ENCODE measurements at places on chromosomes 6 and 20.

GRCh38 chr20:34578025-34578424 is 19.5 kb downstream of the MAP1LC3A start:
- DNase-seq = no peak

GRCh38 chr6:6277413-6277812 is 43.0 kb downstream of the F13A1 start:
- DNase-seq = no peak

DNA sequence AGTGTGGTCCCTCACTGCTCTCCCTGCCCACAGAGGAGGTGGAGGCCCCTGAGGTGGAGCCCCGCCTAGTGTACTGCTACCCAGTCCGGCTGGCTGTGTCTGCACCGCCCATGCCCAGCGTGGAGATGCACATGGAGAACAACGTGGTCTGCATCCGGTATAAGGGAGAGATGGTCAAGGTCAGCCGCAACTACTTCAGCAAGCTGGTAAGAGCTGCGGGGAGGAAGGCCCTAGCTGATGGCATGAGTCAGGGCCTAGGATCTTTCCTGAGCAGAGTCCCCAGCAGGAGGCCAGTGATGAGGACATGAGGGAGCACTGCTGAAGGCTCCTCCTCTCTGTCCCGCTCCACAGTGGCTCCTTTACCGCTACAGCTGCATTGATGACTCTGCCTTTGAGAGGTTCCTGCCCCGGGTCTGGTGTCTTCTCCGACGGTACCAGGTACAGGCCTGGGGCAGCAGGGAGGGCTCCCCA is 11.2 kb downstream of the PCIF1 start:
- no peak for DNase-seq

GRCh38 chr6:91324711-91325110 is 737.8 kb upstream of the MAP3K7 start:
- DNase-seq = no peak

GRCh38 chr20:278607-279571 is 11.7 kb downstream of the C20orf96 start:
- no peak for DNase-seq

- DNase-seq = no peak
These were observed 83.3 kb downstream of the MTFR2 start for GRCh38 chr6:136166815-136167214.

- DNase-seq = no peak
These were observed 40.5 kb upstream of the PLN start for GRCh38 chr6:118507636-118508035.

GRCh38 chr20:62949153-62949821 is 3.2 kb upstream of the SLC17A9 start:
- no peak for DNase-seq

GRCh38 chr6:116471531-116471930 is 10.4 kb downstream of the CALHM6 start:
- DNase-seq = peak; percentile 43

DNA sequence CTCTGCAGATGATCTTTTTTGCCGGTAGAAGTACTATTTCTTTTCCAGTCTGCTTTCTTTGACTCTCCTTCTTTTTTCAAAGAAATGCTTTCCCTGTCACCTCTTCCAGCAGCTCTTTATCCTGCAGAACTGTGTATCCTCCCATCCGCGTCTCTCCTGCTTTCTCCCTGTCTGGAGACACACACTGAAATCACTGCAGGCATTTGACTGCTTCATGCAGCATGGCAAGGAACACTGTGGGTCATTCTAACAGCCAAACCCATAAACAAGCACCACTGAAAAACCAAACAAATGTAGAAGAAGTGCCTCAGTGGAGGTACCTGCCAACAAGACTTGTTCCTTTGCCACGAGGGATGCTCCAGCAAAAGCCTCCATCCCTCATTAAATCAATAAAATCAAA is 403.7 kb upstream of the CITED2 start:
- peak; percentile 51 for DNase-seq

DNA sequence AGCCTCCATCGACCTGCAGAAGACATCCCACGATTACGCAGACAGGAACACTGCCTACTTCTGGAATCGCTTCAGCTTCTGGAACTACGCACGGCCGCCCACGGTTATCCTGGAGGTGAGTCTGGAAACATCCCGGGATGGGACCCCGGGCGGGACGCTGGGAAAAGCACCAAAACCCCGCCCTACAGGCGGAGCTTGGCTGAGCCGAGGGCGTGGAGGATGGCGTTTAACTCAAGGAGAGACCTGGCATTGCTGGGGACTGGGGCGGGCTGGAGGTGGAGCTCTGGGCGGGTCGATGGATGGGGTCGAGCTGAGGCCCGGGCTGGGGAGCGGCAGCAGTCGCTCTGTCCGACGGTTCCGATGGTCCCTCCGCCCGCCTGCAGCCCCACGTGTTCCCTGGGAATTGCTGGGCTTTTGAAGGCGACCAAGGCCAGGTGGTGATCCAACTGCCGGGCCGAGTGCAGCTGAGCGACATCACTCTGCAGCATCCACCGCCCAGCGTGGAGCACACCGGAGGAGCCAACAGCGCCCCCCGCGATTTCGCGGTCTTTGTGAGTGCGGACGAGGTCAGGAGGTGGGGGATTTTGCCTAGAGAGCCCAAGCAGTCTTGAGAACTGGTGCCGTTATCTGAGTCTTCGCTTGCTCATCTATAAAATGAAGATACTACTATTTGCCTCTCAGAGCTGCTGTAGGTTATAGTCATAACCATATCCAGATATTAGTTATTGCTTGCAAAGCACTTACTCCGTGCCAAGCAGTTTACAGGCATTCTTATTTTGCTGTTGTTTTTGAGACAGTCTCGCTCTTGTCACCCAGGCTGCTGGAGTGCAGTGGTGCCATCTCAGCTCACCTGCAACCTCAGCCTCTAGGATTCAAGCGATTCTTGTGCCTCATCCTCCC is 3.8 kb downstream of the SPAG4 start:
- peak; percentile 96 for DNase-seq

DNA sequence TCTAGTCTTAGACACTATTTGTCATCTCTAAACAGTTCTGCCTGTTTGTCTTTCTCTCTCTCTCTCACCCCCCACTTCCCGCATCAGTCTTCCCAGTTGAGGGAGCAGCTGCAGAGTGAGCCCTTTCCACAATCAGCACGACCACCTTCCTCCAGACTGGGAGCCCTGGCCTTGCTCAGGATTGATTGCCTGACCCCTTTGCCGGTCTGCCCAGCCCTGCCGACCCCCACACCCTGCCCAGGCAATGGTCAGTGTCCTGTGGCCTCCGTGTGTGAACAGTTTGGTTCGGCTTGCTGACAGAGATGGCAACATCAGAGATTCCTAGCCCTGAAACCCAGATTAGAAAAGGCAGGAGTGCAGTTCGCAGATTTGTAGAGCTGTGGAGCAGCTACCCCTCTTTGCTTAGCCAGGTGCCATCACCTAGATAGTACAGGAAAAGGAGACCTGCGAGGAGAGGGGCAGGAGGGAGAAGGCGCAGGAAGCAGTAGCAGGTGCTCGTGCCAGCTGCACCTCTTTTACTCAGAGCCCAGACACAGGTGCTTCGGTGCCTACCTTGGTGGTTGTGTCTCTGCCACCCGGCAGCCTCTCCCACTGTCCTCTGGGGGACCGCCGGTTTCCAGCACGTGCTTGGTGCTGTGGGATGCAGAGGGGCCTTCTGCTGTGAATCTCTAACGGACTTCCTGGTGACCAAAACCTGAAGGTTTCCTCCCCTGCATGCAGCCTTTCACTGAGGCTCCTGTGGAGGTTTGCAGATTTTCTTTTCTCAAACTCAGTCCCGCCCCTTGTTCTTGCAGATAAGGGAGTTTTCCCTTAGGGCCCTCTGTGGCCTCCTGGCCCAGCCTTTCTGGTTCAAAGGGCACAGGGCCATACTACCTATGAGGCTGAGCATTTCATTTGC is 92.4 kb downstream of the SCML4 start:
- DNase-seq = no peak

DNA sequence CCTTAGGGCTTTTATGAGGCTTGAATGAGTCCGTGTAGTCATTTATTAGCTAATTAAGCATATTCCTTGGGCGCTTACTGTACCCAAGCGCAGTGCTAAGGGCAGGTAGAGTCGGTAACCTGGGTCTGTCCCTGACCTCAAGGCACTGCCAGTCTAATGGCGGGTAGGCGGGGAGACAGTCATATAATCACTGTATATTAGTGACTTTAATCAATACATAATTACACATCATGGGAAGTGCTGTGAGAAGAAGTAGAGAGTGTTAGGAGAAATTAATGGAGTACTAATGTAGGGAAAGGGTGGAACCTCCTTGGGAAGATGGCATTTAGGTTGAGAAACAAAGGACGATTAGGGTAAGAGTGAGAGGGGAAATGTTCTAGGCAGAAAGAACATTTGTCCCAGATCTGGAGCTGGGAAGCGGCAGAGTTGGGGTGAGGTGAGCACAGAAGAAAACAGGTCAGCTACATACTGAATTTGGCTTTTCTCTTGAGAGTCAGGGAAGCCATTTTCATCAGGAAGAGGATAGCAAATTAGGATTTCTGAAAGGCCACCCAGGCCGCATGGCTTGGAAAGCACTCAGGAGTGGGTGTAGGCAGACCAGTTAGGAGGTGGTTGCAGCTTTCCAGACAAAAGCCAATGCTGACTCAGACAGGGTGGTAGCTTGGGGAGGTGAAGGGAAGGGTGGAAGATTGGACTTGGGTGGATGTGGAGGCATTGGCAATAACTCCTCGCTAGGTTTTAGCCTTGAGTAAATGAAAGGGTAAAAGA is 954 bp upstream of the BLCAP start:
- DNase-seq = no peak

- no peak for DNase-seq
These were observed 324.9 kb upstream of the CITED2 start for GRCh38 chr6:139699335-139699734.

- DNase-seq = no peak
These were observed 34.2 kb upstream of the KCNK5 start for GRCh38 chr6:39263303-39264037.

DNA sequence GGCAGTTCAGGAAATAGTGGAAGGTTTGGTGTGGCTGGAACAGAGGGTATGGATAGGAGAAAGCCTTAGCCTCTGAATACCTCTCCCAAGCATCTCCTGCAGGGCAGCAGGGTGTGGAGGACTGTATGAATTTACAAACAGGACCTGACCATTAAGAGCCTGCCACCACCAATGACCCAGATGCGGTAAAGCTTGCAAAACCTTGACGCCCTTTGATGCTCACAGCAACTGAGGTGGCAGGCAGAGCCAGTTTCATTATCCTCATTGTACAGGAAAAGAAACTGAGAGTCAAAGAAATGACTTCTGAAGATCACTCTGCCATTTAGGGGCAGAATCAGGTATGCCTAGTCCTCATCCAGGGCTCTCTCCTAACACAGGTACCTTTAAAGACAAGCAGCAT is 2.4 kb downstream of the HM13 start:
- DNase-seq = no peak

DNA sequence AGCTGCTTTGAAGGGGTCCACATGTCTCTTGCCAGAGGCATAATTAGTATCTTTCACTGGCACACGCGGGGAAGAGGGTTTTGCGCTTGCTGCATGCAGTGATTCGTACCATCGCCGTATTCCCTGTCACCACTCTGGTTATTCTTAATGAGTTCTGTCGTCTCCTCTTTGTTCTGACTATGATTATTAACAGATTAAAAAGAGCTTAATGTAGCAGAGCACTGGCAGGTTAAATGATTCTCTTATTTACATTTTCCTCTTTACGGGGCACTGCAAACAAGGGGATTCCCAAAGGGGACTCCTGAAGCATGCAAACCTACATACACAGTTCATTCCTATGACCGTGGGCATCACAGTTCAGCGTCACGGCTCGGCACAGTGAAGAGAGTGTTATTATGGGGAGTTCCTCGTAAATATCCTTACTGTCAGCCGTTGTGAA is 204.8 kb downstream of the DTNBP1 start:
- DNase-seq = no peak

DNA sequence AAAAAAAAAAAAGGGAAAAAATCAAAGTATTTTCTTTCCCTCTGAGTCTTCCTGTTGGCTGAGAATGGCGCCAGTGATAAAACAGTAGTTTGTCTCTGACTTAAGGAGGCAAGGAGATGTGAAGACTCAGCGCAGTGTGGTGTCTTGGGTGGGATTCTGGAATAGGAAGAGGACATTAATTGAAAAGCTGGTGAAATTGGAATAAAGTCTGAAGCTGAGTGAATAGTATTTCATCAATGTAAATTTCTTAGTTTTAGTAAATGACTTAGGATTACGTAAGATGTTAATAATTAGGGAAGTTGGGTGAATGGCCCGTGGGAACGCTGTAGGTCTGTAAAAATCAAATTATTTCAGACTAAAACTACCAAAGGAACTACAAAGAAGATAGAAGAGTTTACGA is 122.8 kb upstream of the ZNF217 start:
- DNase-seq = no peak

DNA sequence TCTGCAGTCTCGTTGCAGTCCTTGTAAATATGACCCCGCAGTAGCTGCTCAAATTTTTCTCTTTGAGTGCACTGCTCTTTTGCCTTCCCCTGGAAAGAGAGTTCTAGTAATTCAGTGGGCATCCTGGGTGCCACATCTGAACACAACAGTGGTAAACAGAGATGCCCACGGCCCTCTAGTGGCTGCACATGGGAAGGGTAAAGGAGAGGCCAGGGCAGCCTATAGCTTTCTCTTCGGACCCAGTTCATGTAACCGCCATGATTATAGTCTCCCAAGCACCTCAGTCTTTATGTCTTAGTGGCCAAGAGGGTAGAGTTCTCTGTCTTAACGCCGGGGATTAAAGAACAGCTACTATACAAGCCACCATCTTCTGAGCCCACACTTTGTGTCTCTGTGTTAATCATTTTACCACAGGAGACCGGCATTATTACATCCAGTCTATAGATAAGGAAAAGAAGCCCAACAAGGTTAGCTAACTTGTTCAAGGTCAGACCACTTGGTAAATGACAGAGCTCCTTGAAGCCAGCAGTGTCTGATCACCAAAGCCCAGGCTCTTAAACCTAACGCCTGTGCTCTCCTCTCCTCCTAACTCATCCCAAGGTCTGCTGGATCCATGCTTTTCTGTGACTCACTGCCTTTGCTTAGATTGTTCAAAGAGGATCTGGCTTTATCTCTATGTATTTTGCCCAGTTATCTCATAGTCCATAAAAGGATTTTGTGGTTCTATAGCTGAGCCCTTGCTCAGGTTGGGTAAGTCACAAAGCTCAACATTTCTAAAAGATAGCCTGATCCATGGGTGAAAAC is 81.8 kb downstream of the ISM1 start:
- peak; percentile 10 for DNase-seq

DNA sequence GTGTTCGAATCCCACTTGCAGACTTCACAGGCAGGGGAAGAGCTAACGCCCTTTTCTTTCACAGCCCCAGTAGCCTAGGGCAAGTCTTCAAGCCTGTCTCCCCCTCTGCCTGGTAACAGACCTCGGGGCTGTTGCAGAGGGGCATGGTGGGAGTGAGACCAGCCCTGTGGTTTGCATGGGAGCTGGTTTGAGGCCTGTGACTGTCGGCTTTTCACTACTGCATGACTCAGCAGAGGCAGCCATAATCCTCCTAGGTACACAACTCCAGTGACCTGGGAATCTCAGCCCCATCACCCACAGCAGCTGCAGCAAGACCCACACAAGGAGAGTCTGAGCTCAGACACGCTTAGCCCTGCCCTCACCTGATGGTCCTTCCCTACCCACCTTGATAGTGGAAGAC is 55.3 kb upstream of the POPDC3 start:
- no peak for DNase-seq

DNA sequence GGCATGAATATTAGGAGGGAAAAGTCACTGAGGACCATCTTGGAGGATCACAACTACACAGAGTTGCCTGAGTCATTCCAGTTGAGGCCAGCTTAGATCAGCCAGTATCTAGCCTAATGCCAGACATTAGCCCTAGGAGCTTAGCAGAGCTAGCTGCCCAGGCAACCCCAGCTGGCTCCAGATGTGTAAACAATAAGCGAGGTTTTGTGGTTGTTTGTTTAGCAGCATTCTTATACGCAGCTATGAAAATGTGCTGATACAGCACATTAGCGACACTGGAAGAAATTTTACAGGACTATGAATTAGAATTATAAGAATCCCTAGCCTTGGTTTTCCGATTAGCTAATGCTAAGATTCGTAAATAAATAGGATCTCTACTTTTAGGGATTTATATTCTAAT is 59.3 kb downstream of the BTBD3 start:
- no peak for DNase-seq

Measured in NCI-H524 (cell line).